ENCODE measurements at places on chromosomes 5 and 9. TPM values are rescaled to one million over a fixed set of nuclear protein-coding genes. Genes with fewer than 3 reads are reported as not detected.

Gene PAEP
- total RNA-seq, result not detected

Gene GFM2
- total RNA-seq, result 18.9 TPM

Gene CEL
- 1.0 TPM for total RNA-seq

Gene MSX2
- total RNA-seq, result 0.79 TPM

Gene PCDHGA1
- 0.69 TPM for total RNA-seq

Gene OCLN
- total RNA-seq, result 127 TPM

Gene SMIM33
- total RNA-seq, result 0.13 TPM

Gene RNF183
- 3.6 TPM for total RNA-seq

Gene PHYKPL
- total RNA-seq, result 116 TPM

- DNase-seq, result no peak
Measured at GRCh38 chr5:116438979-116439554, 135.6 kb downstream of the SEMA6A start.

DNA sequence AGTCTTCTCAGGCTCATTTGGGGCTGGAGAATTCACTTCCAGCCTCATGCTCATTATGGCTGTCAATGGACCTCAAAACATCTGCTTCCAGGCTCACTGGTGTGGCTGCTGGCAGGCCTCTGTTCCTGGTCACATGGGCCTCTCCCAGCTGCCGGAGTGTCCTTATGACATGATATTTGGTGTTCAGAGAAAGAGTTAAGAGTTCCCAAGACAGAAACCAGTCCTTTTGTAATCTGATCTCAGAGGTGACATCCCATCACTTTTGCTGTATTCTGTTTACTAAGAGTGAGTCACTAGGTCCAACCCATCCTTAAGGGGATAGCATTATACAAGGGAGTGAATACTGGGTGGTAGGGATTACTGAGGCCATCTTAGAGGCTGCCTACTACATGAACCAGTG lies 104.6 kb downstream of the CACNA1B start:
- no peak for DNase-seq

DNA sequence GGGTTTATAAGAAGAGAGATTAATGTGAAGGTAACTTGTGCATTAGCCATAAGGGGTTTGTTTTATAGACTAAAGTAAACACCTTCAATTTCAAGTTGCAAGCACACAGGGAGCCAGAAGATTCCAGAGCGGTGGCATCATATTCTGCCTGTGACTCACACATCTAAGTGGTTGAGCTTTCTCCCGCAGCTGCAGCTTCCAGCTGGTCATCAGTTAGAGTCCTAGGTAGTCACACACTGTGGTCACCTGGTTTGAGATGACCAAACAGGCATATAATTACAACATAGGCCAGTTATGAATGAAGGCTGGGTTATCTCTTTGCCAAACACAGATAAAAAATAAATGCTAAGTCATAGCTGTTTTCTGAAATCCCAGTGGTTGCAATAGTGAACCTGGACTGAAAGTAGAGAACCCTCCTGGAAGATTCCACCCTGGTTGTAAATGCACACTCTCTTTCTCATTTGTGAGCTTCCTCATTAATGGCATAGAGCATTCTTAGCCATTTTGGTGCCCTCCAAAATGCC lies 171.3 kb downstream of the GDNF start:
- no peak for DNase-seq

- DNase-seq, result no peak
Measured at GRCh38 chr5:141934099-141934844, 10.6 kb downstream of the DELE1 start.

DNA sequence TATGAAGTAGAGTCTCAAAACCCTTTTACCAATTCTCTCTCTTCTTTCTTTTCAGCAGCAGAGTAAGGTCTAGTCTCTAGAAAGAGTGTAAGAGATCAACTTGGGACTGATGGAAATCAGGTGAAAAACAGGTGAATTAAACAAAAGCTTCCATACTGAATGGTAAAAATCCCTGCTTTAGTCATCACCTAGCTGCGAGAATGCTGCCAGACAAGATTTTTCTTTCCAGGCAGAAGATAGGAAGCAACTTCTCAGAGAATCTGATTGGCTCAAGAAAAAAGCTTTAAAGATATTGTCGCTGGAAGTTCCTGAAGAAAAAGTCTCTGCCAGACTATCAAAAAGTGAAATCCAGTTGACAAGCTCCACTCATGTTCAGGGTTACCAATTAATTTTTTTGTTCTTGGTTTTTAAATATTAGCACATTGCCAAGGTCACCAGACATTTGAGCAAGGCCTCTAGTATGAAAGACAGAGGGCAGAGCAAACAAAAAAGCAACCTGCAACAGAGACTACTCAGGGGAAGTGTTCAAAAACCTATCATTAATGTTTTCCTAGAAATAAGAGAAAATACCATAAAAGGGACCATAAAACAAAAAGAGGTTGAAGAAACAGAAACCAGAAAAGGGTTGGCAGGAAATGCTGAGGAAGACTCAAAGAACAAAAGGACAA lies 9.3 kb downstream of the CDO1 start:
- no peak for DNase-seq

DNA sequence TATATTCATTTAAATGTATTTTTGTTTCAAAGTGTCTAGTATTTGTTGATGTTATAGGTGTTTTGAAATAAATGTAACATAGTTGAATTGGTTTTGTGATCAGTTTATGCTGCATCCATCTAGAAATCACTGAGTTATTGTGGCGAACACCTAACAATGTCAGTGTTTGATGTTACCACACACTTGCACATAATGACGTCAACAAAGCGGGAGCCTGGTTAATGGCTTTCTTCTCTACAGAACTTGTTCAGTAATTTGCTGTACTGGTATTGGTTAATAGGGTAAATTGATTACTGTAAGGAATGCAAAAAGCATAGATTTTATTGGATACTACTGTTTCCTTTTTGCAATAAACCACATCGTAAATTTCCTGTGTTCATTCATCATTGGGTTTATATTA lies 133.0 kb downstream of the ATG10 start:
- no peak for DNase-seq

DNA sequence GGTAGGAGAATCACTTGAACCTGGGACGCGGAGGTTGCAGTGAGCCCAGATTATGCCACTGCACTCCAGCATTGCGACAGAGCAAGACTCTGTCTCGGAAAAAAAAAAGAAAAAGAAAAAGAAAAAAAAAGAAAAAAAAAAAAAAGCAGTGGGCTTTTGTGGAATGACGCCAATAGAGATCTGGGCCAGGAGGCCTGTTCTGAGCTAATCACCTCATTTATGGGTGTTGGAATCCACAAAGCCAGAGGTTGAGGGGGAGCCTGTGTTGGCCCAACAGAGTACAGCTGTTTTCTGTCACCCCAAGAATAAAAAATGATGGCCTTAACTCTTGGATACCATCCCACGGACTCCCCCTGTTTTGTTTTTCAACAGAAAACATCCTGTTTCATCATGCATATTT lies 18.5 kb downstream of the OSTF1 start:
- DNase-seq, result no peak

DNA sequence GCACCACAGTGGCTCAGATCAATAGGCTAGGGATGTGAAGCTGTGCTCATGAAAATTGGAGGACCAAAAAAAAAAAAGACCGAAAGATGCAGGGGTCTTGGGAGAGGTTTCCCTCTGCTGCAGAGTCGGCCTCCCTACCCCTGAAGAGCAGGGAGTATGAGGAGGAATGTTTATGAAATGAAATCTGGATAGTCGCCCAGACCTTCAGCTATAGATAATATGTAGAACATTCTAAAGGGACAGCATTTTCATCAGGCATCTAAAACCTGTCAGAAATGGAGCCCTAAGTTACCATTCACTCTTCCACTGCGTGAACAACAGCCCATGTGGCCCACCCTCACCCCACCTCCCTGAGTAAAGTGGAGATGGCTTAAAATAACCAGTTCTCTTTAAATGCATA lies 122.9 kb downstream of the TMEM174 start:
- no peak for DNase-seq

DNA sequence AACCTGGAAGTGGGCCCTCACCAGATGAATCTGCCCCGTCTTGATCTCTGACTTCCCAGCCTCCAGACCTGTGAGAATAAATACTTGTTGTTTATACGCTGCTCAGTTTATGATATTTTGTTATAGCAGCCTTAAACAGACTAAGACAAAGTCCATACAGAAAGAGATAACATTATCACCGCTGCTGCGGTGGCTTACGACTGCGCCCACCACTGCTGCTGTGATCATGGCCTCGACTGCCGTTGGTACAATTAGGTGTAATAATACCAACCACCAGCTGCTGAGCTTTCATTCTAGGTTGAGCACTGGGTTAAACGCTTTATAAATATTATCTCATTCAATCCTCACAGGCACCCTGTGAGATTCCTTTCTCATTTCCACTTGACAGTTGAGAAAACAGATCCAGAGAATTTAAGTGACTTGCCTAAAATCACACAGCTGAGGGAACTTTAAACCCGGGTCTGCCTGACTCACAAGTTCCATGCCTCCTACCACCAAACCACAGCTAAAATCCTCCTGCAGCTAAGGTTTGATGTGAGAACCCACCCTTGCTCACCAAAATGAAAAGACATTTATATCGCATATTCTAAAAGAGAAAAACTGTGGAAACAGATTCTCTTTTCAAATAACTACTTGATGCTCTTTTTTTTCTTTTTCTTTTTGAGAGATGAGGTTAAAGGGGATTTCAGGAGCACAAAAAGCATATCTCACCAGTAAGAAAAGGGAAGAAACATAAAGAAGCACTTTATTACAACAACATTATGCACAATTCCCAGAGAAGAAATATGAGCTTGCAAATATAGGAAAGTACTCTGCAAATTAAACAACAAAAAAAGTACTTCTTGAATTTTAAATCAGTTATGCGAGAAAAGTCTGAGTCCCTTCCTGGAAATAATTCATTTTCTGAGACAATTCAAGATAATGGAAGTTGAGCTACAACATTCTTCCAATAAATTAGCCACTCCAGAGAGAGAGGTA lies 23.9 kb downstream of the GOLM1 start:
- DNase-seq, result no peak

DNA sequence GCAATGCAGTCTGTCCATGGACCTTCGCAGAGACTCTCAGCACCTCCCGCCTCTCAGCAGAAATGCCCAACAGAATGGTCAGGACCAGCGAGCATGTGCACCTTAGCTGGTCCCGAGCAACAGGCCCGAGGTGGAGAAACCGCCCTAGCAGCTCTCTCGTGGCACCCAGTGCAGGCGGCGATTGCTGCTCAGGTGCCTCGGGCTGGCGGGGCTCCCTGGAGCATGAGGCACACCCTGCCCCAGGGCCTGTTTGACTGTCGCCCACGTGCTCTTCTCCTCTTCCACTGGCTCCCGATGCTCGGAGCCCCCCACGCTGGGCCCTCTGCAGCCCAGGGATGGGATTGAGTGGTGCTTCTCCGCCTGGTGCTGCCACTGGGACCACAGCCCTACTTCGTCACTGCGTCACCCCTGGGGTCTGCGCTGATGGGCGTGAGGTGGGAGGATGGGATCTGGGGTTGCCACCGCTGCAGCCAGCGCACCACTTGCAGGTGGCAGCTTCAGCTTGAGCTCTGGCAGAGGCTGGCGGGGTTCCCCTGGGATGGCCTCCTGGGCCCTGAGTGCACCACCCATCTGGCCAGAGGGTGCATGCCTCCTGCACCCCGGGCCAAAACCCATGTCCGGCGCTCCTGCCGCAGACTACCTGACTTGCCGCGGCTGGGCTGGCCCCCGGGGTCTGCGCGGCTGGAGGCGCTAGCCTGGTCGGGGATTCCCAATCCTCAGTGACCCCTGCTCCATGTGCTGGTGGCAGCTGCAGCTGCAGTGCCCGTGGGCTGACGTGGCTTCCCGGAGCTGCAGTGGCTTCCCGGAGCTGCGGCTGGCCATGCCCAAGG lies 244.2 kb downstream of the FOXD4L6 start:
- peak; percentile 76 for DNase-seq

- no peak for DNase-seq
Measured at GRCh38 chr9:2086116-2086515, 71.0 kb downstream of the SMARCA2 start.

DNA sequence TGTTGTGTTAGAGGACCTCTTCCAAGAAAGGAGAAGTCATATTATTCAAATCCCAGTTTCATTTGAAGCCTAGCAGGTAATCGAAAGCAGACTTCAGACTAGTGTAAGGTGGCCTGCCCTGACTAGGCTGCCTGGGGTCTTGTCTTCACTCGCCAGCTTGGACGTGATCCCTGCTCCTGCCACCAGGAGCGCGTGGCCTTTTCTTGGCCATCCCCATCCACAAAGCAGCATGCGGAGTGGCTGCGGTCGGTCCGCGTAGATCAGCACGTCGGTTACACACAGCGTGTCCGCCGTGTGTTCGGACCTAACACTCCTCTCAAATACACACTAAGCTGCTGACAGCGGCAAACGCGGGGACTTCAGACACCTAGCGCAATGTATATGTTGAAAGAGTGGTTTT lies 37.3 kb downstream of the CFAP77 start:
- DNase-seq, result no peak

DNA sequence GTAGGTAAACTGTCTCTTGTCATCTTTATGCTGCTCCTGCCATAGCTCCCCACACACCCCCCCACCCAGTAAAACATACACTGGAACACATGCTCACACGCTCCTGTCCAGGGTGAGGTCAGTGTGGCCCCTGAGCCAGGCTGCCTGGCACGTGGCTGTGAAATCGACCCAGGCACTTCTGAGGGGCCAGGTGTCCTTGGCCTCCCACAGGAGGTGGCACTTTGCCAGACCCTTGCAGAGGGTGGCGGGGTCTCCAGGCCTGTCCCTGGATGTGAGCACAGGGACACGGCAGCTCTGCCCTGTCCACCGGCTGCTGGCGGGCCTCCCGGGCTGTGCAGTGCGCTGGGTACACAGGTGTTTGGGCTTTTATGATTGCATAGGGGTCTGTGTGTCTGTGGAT lies 10.0 kb upstream of the CRB2 start:
- DNase-seq, result no peak
